ENCODE measurements at places on chromosomes 7 and 10.

DNA sequence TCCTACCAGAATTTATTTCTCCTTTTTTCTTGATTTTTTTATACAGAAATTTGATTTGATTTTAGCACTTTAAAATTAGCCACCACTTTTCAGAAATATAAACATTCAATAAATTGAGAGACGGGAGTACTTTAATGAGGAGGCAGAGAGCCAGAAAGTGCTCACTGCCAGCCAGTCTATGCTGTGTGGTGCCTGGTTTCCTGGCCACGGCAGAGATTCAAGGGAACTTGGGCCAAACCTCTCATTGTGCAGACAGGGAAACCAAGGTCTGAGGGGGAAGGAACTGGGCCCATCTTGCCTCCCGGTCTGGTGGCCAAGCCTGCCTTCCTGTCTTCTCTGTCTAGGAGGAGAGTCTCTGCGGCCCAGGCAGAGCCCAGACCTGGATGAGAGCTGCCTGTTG lies 25.9 kb downstream of the ADAMTS14 start:
- no peak for DNase-seq

DNA sequence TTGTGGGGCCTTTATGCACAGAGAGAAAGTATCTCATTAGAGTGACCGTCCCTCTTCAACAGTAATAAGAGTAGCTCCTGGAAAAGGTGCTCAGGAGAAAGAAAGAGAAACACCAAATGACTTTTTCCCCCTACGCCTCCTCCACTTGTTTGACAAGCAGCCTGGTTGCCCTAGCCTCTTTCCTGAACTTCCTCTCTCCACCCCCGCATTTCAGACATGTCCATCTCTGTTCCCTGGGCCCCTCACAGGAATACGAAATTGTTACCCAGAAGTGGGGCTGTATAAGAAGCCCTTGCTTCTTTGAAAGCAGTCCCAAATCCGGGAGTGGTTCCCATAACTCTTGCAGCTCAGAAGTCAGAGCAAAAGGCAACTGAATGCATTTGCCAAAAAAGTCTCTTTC lies 119.6 kb upstream of the ADO start:
- no peak for DNase-seq

- no peak for DNase-seq
These were observed 136.9 kb downstream of the CUBN start for GRCh38 chr10:16992611-16993119.

DNA sequence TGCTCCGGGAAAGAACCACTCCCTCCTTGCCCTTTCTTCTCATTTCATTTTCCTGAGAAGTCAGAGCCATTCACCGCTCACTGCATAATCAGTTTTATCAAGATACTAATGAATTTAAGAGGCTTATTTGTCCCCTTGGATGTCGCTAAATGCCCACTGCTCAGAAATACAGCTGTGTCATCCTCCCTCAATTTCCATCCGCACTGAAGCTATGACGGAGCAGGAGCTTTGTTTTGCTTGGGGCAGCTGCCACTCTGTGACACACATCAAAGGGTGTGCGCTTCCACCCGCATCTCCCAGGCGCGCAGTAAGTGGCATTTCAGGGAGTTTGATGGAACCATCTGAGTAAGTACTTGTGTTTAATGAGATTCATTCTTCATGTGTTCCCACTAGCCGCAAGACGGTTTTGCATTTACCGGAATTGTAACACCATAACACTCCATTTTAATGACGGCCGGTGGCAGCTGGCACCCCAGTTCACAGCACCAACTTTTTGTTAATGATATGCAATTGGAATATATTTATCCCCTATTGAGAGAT lies 103.8 kb upstream of the PARD3 start:
- no peak for DNase-seq

DNA sequence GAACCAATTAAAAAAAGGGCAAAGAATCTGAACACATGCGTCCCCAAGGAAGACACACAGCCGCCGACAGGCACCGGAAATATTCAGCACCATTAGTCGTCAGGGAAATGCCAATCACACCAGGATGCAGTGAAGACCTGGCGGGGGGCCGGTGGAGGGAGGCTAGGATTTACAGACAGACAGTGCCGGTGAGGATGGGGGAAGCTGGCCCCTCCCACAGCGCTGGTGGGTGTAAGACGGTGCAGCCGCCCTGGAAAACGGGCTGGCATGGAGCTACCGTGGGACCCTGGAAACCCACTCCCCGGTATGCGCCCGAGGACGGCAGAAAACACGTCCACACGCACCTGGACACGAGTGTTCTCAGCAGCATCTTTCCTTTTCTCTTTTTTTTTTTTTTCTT lies 4.8 kb upstream of the ADAP1 start:
- no peak for DNase-seq

Measured in effector CD8-positive, alpha-beta T cell (primary cell).